ENCODE measurements at places on chromosomes 1 and 21.
A peak's percentile ranks its signal among the peaks of the same experiment; 100 is the strongest.

- DNase-seq = peak; percentile 16
Observed at GRCh38 chr1:66446261-66447001, 87.5 kb upstream of the SGIP1 start.

DNA sequence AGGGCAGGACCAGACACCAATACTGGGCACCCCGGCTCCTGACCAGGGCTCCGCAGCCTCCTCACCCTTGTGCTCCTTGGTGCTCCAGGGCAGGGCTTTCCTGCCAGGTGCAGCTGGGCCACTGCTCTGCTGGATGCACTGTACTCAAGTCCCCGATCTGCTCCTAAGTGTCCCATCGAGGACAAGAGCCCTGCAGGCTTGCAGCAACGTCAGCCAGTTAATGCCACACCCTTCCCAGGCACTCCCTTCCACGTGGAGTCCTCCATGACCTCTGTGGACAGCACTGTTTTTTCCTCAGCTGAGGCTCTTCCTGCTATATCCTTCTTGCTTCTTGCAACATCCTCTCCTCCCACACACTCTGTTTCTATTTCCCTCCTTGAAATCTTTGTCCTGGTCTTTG, 94.0 kb upstream of the NGF start:
- no peak for DNase-seq

GRCh38 chr1:233172201-233172600, 123.3 kb downstream of the PCNX2 start:
- DNase-seq = no peak

- DNase-seq = no peak
Observed at GRCh38 chr1:248288391-248288790, 10.6 kb upstream of the OR2T33 start.

GRCh38 chr1:223177681-223178080, 34.6 kb upstream of the TLR5 start:
- no peak for DNase-seq

Measured in activated gamma-delta T cell treated with Interleukin-2 at 50 U/mL for 16 hours (primary cell).